ENCODE measurements at places on chromosomes 16 and 17. TPM values are rescaled to one million over a fixed set of nuclear protein-coding genes. Genes with fewer than 3 reads are reported as not detected.

- no peak for DNase-seq
Measured at GRCh38 chr16:46775214-46775613, 27.1 kb upstream of the MYLK3 start.

DNA sequence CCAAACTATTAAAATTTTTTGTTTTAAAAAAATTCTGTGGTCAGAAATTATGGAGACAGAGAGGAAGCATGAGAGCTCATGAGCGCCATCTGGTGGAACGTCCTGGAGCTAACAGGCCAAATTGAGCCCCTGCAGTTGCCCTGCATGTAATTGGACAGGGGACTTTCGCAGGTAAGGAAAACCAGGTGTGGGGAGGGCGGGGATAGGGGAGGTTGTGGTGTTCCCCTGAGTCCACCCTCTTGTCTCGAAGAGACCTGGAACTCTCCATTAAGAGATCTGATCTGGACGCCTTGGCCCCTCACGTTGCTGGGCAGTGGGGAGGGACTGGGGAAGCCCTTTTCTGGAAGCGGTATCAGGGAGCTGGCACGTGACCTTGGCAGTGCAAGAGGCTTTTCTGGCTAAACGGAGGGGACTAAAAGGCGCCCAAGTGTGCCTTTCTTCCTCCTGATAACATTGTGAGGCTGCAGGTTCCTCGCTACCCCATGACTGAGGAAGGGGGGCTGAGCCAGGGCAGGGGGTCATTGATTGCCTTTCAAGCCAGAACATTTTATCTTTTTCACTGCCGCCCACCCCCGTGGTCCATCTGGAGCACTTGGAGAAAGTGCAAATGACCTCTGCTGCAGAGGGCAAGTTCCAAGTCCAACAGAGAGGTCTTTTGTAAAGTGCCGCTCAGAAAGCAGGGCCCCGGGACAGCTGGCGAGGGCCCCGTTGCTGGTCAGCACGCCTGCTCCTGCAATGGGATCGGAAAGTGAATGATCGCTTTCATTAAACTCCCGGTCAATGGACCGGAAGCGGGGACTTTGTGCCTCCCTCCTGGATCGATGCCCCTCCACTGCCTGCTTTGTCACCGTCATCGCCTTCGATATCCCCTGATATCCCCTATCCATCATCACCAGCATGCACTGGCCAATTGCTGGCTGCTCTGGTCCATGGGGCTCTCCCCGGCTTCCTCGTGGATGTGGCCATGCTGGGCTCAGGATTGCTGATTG lies 18.4 kb downstream of the PDILT start:
- no peak for DNase-seq

- DNase-seq: no peak
Measured at GRCh38 chr17:5120036-5120435, 4.2 kb downstream of the USP6 start.

DNA sequence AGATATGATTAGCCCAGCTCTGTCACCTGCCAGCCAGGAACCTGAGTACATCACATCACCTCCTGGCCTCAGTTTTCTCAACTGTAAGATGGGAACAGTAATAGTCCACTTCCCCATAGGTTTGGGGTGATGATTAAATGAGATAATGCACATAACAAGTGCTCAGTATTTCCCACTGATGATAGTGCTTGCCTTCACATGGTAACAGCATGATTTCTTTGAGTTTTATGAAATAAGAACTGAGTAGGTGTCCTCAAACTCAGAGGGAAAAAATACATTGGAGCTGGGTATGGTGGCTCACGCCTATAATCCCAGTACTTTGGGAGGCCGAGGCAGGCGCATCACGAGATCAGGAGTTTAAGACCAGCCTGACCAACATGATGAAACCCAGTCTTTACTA lies 30.1 kb upstream of the SNN start:
- no peak for DNase-seq

Gene CAPNS2
- 0.50 TPM for total RNA-seq
